NCI-H2081 treated with DMSO at 0.1 percent for 48 hours (cell line): ENCODE measurements at places on chromosomes 5 and 9.

DNA sequence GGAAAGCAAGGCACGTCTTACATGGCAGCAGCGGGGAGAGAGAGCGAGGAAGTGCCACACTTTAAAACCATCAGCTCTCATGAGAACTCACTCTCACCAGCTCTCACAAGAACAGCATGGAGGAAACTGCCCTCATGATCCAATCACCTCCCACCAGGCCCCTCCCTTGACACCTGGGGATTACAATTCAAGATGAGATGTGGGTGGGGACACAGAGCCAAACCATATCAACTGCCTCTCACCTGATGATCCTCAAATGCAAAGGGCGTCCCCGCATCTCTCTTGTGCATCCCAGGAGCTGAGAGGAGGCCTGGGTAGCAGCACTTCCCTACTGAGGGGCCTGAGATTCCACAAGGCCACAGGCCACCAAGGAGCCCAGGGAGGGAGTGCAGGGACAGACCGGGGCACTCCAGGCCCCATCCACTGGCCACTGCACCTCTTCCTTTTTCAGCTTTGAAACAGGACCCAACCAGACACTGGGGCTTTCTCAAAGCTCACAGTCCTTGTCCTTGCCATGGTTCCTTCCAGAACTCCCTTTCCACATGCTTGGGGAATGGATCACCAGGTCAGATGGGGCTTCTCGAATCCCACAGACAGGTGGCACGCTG lies 54.5 kb upstream of the IL17B start:
- no peak for DNase-seq

DNA sequence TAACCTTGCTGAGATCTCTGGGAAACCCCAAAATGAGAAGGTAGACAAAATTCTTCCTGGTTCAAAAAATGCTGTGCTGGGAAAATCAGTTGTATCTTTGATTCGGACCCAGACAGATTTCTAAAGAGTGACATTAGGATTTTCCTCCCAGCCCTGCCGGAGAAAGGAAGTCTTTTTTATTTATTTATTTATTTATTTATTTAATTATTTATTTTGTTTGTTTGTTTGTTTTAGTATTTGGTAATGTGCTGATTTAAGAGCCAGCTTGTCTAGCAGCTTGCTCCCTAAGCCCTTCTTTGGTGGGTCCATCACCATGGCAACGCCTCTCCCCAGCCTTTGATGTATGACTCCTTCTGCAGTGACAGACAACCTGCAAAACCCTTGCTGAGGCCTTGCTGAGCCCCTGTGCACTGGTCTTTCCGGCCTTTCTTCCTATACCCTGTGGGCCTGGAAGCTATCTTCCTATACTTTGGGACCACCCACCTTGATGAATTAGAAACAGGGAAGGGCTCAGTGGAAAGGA lies 60.6 kb upstream of the AFAP1L1 start:
- no peak for DNase-seq

- no peak for DNase-seq
Measured at GRCh38 chr5:65907135-65907534, 19.2 kb upstream of the ERBIN start.

GRCh38 chr9:72394066-72394465 lies 29.1 kb upstream of the ZFAND5 start:
- DNase-seq = no peak

DNA sequence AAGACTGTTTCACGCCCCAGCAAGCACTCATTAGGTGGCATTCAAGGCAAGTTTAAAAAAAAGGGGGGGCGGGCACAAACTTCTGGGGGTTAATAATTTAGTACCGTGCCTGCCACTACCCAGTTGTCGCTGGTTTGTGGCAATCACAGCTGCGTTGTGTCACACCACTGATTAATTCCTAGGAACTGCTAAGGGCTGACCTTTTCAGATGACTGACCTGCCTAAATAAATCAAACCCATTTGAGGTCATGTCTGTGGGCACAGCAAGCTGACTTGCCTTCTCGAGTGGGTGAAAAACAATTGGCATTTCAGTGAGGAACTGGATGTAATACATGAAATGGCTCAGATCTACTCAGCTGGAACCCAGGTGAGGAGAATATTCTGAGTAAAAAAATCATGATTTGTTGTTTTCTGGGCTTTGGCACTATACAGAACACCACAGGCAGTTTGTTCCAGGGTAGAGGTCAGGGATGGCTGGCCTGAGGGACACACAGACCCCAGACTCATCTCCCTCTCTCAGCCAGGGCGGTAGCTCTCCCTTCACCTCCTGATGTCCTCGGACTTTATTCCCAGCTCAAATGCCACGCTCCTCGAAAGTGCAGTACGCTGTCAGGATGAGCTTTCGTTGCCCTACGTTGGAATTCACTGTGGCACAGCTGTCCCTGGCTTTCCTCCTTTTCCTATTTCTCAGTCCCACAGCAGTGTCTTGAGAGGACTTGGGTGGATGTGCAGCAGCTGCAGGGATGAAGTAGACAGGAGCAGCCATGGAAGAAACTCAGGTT lies 15.5 kb upstream of the MGAT1 start:
- DNase-seq = no peak

GRCh38 chr9:93488244-93488643 lies 34.9 kb upstream of the FAM120AOS start:
- no peak for DNase-seq

DNA sequence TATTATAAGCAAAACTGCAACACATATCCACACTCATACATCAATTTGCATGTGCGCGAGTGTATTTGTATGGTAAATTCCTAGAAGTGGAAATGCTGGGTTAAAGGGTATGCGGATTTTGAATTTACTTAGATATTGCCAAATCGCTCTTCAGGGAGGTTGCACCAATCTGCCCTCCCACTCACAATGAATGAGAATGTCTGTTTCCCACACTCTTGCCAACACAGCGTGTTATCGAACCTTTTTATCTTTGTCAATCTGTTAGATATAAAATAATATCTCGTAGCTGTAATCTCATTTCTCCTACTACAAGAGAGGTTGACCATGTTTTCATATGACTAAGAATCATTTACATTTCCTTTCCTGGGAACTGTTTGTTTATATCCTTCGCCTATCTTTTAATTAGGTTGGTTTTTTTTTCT lies 35.7 kb downstream of the LHX2 start:
- no peak for DNase-seq
